ENCODE measurements at places on chromosomes 11 and 22. TPM values are rescaled to one million over a fixed set of nuclear protein-coding genes. Genes with fewer than 3 reads are reported as not detected.

GRCh38 chr11:10348650-10349280, 43.9 kb downstream of the ADM start:
- no peak for DNase-seq

DNA sequence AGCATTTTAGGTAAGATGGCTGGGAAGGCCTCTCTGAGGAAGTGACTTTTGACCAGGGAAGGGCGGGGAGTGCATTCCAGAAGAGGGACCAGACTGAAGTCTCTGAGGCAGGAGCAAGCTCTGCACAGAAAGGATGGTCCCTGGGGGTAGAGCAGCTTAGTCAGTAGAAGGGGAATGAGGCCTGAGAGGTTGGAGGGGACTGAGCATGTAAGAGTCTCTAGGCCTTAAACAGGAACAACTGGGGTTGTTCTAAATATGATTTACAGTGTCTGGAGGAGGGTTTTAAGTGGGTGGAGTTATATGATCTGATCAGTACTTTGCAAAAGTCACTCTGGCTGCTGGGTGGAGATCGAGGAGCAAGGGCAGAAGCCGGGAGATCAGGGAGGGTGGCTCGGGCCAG, 31.7 kb upstream of the TEF start:
- DNase-seq: no peak

- no peak for DNase-seq
These were observed 106.8 kb upstream of the ALX4 start for GRCh38 chr11:44416776-44417175.

DNA sequence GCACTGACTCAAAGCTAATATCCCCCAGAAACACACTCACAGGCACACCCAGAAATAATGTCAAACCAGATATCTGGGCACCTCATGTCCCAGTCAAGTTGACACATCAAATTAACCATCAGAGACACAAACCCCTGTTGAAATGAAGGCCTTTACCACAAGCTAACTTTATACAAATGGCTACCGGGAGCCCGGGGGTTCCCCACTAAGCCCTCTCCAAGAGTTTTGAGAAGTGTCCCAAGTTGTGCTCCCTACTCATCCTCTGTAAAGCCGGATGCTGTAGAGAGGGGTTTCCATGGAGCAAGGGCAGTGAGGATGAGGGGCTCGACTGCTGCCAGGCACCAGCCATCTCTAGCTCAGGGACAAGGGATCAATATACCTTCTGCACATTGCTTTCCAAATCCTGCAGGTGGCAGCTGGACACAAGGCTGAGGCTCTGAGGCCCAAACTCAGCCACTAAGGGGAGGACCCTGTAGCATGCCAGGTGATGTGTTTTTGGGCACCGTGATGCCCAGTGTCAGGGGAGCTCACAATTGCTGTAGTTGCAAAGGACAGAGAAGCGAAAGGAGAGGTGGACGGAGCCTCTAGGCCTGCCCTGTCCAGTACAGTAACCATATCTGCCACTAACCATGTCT, 145.7 kb downstream of the TTC17 start:
- peak; percentile 23 for DNase-seq

DNA sequence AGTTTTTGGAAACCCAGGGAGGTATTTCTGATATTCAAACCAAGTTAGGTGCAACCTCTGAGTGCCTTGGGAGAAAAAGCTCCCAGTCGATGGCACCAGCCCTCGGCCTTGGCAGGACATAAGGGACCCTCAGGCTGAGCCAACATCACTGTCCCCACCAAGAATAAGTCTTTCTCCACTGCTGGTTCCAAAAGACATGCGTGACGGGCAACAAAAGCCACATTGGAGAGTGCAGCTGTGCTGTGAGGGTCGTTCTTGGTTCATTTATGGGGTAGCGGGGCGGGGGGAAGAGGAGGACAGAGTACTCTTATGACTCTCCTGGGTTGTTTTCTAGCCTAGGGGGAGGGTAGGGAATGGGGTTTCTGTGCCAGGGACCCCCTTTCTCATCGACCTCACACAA, 11.2 kb upstream of the TPCN2 start:
- DNase-seq: no peak

DNA sequence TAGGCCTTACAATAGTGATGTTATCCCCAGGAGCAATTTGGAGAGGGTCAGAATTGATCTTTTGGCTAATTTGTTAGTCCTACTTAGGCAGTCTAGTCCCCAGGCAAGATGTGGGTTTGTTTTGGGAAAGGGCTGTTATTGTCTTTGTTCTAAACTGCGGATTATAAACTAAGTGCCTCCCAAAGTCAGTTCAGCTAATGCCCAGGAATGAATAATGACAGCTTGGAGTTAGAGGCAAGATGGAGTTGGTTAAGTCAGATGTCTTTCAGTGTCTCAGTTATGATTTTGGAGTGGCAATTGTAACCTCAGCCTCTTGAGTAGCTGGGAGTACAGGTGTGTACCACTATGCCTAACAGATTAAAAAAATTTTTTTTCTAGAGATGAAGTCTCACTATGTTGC, 7.3 kb upstream of the CLNS1A start:
- no peak for DNase-seq

DNA sequence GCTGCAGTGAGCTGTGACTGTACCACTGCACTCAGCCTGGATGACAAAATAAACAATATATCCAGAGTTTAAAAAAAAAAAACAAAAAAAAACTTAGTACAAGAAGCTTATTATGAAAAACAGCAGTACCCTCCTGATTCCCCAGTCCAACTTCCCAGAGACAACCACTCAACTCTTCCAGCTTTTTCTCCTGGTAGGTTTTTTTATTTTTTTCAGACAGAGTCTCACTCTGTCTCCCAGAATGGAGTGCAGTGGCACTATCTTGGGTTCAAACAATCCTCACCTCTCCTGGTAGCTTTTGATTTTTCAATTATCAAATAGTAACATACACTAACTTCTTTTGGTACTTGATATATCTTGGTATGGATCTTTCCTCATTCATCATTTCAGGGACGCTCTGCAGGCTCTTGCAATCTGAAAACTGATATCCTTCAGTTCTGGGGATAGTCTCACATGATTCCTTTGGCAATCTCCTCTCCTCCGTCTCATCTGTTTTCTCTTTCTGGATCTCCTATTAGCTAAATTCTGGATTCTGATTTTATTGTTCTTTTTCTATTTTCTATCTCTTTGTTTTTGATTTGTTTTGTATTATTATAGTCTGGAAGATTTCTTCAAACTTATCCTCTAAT, 44.9 kb downstream of the ALG9 start:
- no peak for DNase-seq

DNA sequence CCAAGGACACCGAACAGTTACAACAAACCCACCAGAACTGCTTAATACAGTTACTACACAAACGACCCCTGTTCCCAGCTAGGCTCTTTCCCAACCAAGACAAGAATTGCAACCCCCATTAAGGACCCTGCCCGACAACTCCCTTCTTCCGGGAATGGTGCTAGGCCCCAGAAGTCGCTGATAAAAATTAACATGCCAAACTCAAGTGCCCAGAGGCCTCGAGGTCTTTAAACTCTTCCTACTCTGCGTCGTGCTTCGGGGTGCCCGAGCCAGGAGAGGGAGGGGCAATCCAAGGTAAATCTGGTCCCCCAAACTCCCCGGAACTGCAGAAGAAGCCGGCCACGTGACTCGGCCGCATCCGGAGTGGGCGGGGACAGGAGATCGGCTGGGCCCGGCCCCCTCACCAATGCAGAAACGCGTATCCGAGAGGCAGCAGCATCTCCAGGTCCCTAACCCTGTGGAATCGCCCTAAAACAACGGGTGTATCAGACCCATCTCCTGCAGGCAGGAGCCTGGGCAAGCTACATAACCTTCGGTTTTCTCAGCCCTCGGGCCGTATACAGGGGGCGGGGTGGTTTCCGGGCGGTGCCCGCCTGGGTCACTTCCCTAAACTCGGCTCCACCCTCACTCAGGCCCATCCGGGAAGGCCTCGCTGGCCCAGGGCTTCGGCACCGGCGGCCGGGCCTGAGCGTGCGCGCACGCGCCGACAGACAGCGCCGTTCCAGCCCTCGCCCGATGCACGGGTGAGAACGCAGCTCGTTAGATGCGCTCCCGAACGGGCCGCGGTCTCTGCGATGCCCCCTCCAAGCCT, 1.1 kb downstream of the CFL1 start:
- DNase-seq: peak; percentile 93

GRCh38 chr11:65225279-65226102, 36.3 kb upstream of the POLA2 start:
- DNase-seq: peak; percentile 81

DNA sequence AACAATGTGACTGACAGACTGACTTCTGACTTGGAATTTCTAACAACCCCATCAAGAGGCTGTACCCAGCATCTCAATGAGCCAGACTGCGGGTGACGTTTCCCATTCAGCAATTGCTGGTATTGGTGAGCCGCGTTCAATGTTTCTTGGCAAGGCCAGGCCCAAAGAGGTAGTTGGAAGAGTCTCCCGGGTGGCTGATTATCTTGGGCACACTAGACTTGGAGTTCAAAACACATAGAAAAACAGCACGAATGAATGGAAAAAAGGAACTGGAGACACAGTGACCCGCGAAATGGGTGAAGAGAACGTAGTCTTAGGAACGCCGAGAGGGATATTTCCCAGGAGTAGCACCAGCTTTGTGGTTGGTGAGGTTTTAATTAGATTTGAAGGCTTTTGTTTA, 115.7 kb downstream of the RPS6KA4 start:
- no peak for DNase-seq

DNA sequence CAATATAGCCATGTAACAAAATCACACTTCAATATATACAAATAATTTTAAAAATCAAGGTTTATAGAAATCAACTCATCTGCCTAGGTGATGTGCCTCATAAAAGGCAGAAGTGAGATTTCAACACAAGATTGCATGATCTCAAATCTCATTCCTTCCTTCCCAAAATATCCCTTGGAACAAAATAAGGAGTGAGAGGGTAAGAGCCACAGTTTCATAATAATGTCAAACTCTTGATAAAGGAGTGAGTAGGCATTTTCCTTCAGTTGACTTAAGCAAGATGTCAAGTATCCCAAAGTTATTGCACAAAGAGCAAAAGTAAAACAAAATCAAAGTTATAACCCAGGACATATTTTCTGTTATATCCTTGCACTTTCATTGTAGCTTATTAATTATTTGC, 81.3 kb downstream of the C22orf31 start:
- no peak for DNase-seq

BTG4 gene
- not detected for total RNA-seq

RFPL2 gene
- total RNA-seq: not detected

DUSP8 gene
- 2.8 TPM for total RNA-seq

OR52K2 gene
- total RNA-seq: not detected

All from activated CD4-positive, alpha-beta T cell treated with anti-CD3 and anti-CD28 coated beads for 36 hours (primary cell).